ENCODE measurements at places on chromosomes 1 and 21. TPM values are rescaled to one million over a fixed set of nuclear protein-coding genes. Genes with fewer than 3 reads are reported as not detected.

LCE2A gene
- total RNA-seq: not detected

PLA2G5 gene
- total RNA-seq: not detected

CYP4Z1 gene
- 0.63 TPM for total RNA-seq

IGSF9 gene
- 10.6 TPM for total RNA-seq

SYT11 gene
- total RNA-seq: 174 TPM

IGFN1 gene
- not detected for total RNA-seq

TIE1 gene
- total RNA-seq: 15.7 TPM

HSD3B1 gene
- not detected for total RNA-seq

VTCN1 gene
- total RNA-seq: 0.31 TPM

SLC16A1 gene
- total RNA-seq: 58.5 TPM

TNFAIP8L2 gene
- total RNA-seq: 0.94 TPM

HPDL gene
- 1.3 TPM for total RNA-seq

FCMR gene
- not detected for total RNA-seq

BSDC1 gene
- 94.8 TPM for total RNA-seq

Data from parietal lobe (tissue), 2 donors.